ENCODE measurements at places on chromosomes 1 and 21.

DNA sequence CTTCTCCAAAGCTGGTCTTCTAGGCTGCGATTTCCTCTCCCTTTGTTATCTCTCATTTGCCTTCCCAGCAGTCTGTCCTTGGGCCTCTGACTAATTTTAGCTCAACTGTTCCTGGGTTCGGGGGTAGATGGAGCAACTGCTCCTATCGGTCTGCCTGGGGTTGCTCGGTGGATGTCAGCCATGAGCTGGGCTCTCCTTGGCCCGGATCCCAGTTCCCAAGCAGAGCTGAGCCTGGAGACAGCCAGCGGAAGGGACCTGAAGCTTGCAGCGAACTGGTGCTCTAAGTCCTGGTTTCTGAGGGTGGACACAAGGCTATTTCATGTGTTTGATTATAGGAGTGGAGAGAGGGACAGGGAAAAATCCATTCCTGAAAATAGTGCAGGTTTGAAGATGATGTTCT is 423.0 kb downstream of the RPS6KC1 start:
- no peak for DNase-seq

DNA sequence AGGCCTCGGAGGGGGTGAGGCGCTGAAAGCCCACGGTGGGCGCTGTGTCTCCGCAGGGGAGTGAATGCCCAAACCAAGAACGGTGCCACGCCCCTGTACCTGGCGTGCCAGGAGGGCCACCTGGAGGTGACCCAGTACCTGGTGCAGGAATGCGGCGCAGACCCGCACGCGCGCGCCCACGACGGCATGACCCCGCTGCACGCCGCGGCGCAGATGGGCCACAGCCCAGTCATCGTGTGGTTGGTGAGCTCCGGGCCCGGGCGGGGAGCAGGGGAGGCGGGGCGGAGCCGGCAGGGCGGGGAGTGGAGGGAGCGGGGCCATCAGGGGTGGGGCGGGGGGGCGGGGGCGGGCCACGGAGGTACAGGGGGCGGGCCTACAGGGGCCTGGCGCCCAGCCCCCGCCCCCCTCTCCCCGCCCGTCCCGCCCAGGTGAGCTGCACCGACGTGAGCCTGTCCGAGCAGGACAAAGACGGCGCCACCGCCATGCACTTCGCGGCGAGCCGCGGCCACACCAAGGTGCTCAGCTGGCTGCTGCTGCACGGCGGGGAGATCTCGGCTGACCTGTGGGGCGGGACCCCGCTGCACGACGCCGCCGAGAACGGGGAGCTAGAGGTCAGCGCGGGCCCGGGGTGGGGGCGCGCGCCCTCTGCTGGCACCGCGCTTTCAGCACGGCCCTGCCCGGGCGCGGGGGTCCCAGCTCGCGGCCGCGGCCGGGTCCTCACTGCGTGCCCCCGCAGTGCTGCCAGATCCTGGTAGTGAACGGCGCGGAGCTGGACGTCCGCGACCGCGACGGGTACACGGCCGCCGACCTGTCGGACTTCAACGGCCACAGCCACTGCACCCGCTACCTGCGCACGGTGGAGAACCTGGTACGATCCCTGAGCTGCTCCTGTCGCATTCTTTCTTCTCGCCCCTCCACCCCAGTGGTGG is 15.9 kb downstream of the ESPN start:
- peak; percentile 87 for DNase-seq

- no peak for DNase-seq
These were observed 11.2 kb upstream of the KCNQ4 start for GRCh38 chr1:40772146-40772955.

DNA sequence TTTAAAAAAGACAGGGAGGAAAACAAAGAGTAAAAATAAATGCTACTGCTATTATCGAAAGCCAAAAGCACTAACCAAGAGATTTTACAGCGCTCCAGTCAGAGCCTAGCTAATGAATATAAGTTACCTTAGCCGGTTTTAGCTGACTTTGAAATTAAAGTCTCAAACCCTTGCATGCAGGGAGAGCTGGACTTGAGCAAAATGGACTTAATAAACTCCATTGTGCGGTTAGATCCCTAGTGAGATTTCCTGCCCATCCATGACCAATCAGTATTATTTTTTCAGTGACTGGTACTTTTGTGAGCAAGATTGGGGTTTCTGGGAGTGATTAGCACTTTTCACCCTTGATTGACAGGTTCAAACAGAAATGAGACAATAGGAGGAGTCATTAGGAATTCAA is 333.4 kb upstream of the ADGRL2 start:
- no peak for DNase-seq

DNA sequence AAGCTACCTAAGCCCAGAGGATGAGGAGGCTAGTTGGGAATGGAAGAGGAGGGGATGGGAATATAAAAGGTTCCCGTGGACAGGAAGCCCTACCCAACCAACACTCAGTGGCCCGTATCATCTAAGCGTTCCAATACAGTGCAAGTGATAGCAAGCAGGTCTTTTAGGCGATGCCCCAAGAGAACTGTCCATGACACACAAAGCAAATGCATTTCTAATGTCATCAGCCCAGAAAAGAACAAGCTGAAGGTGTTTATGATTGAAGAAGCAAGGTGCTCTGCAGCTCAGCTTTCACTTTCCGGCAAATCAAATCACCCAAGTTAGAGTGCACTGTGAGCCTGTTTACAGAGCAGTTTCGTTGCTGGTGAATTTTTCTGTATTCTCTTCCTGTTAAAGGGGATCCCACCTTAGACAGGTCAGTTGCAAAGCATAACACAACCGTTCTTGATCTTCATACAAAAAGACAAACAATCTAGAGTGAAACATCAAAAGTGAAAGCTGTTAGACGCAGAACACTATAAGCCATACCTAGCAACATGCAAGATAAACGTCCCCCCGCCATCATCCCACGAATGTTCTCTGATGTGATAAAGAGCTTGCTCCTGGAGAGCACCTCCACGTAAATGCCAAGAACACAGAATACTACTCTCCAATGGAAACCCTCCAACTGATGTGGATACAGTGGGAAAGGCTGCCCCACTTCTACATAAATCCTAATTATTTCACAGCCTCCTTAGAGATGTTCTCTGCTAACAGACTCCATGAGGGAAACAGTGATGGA is 54.0 kb downstream of the PGBD5 start:
- no peak for DNase-seq

DNA sequence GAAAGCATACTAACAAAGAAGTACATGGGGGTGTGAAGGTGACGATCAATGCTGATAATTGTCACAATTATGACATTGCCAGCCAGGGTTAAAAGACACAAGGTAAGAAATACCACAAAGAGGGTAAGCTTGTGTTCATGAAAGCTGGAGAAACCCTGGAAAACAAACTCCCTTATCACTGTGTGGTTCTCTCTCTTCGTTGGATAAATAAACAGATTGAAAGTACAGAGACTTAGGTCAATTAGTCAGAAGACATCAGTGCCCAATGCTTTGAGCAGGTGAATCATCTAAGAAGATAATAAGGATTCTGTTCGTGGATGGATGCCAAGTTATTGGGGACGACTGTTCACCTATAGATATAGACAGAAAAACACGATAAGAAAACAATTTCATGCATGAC is 22.4 kb upstream of the FCER1A start:
- DNase-seq, result no peak

GRCh38 chr21:17798796-17799195 is 20.4 kb downstream of the C21orf91 start:
- DNase-seq, result no peak

GRCh38 chr1:54811066-54811465 is 9.9 kb upstream of the TTC22 start:
- no peak for DNase-seq

DNA sequence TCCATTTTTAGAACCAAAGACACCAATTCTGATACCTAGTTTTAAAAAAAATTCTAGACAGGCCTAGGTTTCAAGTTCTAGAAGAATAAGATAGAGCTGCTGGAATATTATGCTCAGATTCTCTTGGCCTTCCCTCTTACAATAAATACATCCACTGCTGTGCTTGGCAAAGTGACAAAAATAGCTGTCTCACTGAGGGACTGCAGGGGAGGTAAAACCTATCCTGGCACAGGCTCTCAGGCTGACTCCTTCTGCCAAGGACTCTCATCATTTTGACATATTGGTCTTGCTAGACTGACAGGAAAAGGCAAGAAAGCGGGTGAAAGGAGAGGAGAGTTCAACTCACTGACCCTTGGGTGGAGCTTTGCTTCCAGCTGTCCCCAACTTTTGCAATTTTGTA is 197.0 kb upstream of the LHX8 start:
- DNase-seq, result no peak
